Uterus (tissue), 4 donors: ENCODE measurements at places on chromosomes 7 and 10. TPM values are rescaled to one million over a fixed set of nuclear protein-coding genes. Genes with fewer than 3 reads are reported as not detected.
A peak's percentile ranks its signal among the peaks of the same experiment; 100 is the strongest.

GRCh38 chr10:69644658-69645295 lies 14.7 kb downstream of the FAM241B start:
- peak; percentile 38 for DNase-seq

GRCh38 chr10:70685455-70685911 lies 13.2 kb downstream of the ADAMTS14 start:
- no peak for DNase-seq

DNA sequence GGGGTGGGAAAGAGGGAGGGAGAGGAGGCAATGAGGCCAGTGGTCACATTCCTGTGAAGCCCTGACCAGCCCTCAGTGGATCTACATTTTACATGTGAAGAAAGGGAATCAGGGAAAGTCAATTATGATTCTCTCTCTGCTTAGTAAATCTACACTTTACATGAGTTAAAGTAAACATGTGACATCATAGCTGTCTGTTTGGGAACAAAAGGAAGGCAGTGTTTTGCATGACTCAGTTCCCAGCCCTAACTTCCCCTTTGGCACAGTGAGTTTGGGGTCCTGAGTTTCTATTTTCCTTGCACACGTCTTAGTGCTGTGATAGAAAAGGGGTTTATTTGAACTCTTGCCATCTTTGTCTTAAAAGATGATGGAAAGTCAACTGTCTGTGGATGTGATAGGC lies 615.1 kb downstream of the SDK1 start:
- DNase-seq, result no peak

Gene CACNA2D1
- total RNA-seq, result 47.4 TPM

GRCh38 chr10:95504246-95504691 lies 56.9 kb downstream of the SORBS1 start:
- no peak for DNase-seq

DNA sequence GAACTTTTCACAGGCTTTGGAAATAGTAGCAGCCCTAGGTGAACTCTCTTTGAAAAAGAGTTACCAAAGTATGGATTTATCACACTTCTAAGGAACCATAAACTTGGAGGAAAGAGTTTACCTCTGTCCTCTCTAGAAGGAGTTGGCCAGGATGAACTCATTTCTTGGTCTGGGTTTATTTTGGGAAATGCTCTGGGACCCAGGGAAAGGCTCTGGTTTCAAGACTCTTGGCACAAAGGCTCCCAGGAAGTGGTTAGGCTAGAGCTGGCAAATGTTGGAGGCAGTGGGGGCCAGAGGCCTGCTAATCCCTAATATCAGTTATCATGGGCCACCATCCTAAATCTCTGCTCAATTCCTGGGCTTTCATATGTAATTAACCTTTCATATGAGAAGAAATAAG lies 36.3 kb upstream of the CDK6 start:
- no peak for DNase-seq

- DNase-seq, result no peak
These were observed 816 bp downstream of the PSMG3 start for GRCh38 chr7:1569016-1569415.

Gene UCMA
- total RNA-seq, result 0.69 TPM

Gene LIPN
- total RNA-seq, result not detected

DNA sequence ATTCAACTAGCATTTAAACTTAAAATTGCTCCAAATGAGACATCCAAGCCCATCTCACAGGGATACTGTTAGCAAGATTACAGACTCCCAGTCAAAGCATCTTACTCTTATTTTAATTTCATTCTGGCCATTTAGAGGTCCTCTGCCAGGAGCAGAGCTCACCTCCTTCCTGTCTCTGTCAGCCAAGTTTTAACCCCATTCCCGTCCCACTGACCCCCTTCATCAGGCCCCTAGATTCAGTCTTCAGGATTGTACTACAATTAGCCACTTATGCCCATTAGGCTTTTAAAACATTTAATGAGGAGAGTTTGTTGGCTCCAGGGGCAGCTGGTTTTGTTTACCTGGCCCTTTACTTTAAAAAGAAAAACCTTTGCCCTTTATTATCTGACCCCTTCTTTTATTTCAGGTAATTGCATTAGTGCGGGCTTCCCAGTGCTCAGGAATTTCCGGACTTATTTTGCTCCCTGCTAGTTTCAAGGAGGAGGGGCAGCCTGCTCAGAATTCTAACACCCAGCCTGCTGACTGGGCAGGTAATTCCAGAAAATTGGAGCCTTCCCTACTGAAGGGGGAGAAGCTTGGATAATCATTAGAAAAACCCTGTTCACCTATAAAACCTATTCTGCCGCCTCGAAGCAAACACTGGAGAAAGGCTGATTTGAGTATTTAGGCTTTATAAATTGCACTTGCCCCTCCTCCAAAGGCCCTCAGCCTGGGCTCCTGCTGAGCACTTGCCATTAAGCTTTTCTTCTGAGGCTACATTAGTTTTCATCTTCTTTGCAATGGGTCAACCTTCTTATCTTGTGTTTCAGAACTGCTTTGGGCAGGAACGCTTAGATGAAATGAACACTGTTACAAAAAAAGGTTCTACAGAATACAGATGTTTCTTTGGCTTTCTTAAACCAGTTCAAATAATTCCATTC lies 200.5 kb upstream of the HPS1 start:
- DNase-seq, result no peak

- no peak for DNase-seq
These were observed 712.9 kb downstream of the SORCS3 start for GRCh38 chr10:105354010-105354409.

GRCh38 chr10:75028748-75029147 lies 82.7 kb upstream of the SAMD8 start:
- DNase-seq, result no peak

DNA sequence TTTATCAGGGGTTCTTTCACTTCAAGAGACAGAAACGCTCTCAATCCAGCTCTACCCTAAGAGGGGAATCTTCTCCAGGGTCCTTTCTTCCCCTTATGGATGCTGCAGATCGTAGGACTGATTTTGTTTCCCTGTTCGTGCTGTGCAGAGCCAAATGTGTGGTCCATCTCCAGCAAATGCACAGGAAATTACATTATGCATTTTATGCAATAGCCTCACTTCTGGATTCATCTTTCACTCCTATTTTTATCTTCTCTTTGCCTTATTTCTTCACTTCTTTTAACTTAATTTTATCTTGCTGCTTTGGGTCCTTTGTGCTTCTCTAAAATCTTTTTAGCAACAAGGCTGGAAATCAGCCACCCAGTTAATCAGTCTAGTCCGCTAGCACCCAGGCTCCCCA lies 184.5 kb upstream of the INHBA start:
- DNase-seq, result no peak

Gene ZNF853
- 18.6 TPM for total RNA-seq

Gene CYP2C19
- not detected for total RNA-seq

DNA sequence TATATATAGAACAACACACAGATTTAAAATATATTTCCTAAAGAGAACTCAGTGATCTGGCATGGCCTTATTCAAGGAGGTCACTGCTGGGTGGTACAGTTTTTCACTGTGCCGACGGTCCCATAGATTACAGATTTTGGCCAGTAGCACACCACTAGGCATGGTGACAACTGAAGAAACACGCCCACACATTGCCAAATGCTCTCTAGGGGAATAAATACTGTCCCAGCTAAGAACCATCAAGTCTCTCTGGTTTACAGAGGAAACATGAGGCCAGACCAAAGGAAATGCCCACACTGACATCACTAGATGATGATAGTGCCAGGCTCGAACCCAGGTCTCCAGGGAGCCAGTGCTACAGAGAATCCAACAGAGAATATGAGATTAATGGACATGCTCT lies 316.8 kb downstream of the ELMO1 start:
- no peak for DNase-seq

- no peak for DNase-seq
These were observed 1133.3 kb downstream of the SORCS3 start for GRCh38 chr10:105774351-105774750.

DNA sequence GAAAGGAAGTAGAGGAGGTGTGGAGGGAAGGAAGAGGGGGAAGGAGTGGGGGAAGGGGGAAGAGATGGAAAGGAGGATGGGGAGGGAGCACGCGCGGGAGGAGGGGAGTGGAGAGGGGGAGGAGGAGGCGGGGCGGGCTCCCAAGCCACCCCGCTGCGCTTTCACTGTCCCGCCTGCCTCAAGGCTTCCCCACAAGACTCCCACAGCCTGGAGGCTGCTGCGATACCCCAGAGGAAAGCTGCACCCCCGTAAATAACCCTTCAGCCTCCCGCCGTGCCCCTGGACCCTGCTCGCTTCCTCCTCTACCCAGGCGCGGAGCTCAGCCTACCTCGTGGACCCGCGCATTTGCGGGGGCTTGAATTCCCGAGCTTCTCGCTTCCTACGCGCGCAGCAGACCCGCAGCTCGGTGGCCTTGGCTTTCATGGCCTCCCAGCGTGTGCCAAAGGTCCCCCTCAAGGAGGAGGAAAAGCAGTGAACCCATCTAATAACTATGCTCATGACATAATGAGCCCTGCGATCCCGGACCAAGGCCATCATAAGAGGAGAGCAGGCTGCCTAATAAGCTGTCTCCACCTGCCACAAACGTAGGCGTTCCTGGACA lies at the start of gene C10orf67:
Gene C10orf67 (minus strand): TSS at position 557 of the 601 bp plus-strand sequence. CDS start 23 bp downstream, at position 534.
- DNase-seq, result peak; percentile 18

Gene ITIH5
- 9.5 TPM for total RNA-seq
